Activated T-helper 1 cell treated with anti-CD3 and anti-CD28 coated beads, Interleukin-12 subunit alpha, Interleukin-12 subunit beta, Interleukin-2, Interleukin-4 antibody, amounts not matched to agents 30 ng/mL and 10 ng/mL and 1 ng/mL, durations not matched to agents 14 hours and 24 hours and 36 hours (primary cell): ENCODE measurements at places on chromosomes 13 and 19. TPM values are rescaled to one million over a fixed set of nuclear protein-coding genes. Genes with fewer than 3 reads are reported as not detected.

- H3K4me3 ChIP-seq: no peak overlapping the region
- H3K36me3 ChIP-seq: no peaks in the 10 kb centered on the region
Observed at GRCh38 chr13:104074326-104074725, 1008.1 kb upstream of the SLC10A2 start.

DNA sequence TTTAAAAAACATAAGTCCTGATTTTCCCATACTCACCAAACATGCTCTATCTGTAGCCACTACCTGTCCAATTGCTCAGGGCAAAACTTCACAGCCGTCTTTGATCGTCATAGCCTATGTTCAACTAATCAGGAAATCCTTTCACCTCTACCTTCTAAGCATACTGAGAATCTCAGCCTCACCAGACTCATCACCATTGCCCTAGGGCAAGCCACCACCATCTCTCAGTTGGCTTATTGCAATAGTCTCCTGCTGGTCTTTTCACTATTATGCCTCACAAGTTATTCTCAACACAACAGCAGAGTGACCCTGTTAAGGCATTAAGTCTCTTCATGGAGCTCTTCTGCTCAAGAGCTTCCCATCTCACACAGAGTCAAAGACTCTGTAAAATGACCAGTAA is 260.4 kb upstream of the MAB21L1 start:
- H3K27ac ChIP-seq: no peak overlapping the region
- no peaks in the 10 kb centered on the region for H3K4me1 ChIP-seq
- H3K36me3 ChIP-seq: no peaks in the 10 kb centered on the region
- H3K27me3 ChIP-seq: no peaks in the 10 kb centered on the region
- DNase-seq: no peak
- H3K4me3 ChIP-seq: no peak overlapping the region

DNA sequence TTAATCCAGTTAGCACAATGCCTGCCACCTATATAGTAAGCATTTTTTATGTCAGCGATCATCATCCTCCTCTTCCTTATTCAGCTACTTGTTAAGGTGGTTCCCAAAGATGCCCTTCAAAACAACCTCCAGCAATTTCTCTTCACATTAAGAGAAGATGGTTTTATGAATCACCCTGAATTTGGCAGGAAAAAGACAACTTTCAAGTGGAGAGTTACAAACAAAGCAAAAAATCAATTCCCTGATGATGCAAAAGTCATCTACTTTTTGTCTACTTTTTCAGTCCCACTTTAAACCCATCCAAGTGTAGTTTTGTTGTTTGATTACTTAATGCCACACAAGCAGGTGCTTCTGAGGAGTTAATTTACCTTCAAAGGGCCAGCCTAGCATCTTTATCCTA is 139.1 kb upstream of the SERP2 start:
- H3K27me3 ChIP-seq: peaks cover 24% of the 10 kb centered on the region
- no peaks in the 10 kb centered on the region for H3K36me3 ChIP-seq
- H3K4me1 ChIP-seq: peaks cover 15% of the 10 kb centered on the region
- H3K27ac ChIP-seq: no peak overlapping the region

DNA sequence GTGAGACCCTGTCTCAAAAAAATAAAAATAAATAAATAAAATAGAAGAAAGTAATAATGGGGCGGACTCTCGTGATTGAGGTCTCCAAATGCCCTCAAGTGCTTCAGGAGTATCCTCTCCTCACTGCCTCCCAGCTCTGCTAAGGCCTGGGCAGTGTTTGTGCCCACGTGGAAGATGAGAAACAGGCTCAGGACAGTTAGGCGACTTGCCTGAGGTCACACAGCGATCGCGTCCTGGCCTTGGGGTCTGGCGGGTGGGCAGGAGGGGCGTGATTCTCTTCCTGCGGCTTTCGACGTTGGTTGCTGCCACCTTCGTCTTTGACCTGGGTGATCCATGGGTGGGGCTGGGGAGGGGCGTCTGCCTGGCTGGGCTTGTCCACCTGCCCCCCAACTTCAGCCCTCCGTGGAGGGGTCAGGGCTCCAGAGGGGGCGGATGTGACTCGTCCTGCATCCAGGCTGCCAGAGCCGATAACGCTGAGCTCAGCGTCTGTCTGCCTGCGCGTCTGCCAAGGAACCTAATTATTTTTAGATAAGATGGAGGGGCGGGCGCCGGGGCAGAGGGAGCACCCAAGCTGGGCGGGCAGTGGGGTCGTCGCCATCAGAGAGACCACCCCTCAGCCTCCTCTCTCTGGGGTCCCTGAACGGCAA is 56.9 kb downstream of the NFIC start:
- no peaks in the 10 kb centered on the region for H3K27me3 ChIP-seq
- H3K27ac ChIP-seq: no peak overlapping the region
- no peak for DNase-seq
- no peak overlapping the region for H3K4me3 ChIP-seq
- peaks cover 6% of the 10 kb centered on the region for H3K36me3 ChIP-seq

GRCh38 chr19:56837004-56837403 is 3.5 kb downstream of the PEG3 start:
- DNase-seq: no peak
- H3K4me1 ChIP-seq: no peaks in the 10 kb centered on the region
- no peaks in the 10 kb centered on the region for H3K27me3 ChIP-seq
- no peak overlapping the region for H3K4me3 ChIP-seq
- H3K36me3 ChIP-seq: peaks cover 3% of the 10 kb centered on the region
- no peak overlapping the region for H3K27ac ChIP-seq

DNA sequence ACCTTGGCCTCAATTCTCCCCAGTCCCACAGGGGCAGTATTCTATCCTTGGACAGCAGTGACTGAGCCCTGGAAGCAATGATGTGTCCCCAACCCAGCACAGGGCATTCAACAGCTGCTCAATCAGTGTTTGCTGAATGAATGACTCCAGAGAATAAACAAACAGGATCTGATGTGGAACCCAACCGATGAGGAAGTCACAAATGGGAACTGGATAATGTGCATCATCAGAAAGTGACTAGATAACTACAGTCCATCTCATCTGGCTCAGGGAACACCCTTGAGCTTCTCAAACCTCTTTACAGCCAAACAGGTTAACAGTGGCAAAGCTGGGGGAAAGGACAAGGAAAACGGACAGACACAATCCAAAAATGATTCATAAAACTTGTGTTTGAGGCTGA is 8.2 kb downstream of the SLC25A30 start:
- H3K27ac ChIP-seq: no peak overlapping the region
- H3K4me3 ChIP-seq: no peak overlapping the region
- no peak for DNase-seq
- H3K4me1 ChIP-seq: peaks cover 13% of the 10 kb centered on the region

Gene TEX26
- total RNA-seq: not detected in 2 replicates

Gene IFNL1
- total RNA-seq: 0.23 TPM in 1 of 2 replicates, not detected in the other

Gene ZNF266
- total RNA-seq: 25.3 and 28.2 TPM in 2 replicates

Gene MIR17HG
- total RNA-seq: 46.5 and 52.1 TPM in 2 replicates
